ENCODE measurements at places on chromosomes 4 and X. TPM values are rescaled to one million over a fixed set of nuclear protein-coding genes. Genes with fewer than 3 reads are reported as not detected.
A peak's percentile ranks its signal among the peaks of the same experiment; 100 is the strongest.

The WNK3 gene
- 3.9 TPM for total RNA-seq

The DIAPH2 gene
- total RNA-seq, result 30.3 TPM

- no peak for DNase-seq
These were observed 1.5 kb downstream of the RBPJ start for GRCh38 chr4:26322346-26322745.

The BRCC3 gene
- 13.4 TPM for total RNA-seq

DNA sequence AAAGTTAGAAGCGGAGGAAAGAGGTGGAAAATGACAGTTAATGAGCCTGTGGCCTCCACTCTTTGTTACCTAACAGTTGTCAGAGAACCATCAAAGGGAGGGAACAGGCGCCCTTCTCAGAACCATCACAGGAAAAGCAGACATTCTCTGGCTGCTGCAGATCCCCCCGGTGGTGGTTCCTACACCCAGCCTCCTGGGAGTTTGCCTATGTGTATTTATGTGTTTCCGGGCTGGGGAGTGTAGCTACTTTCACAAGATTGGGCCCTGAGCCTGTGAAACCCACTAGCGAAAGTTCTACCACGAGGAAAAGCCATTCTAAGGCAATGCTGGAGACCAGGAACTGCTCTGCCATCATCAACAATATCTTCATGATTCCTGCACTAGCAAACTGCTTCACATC lies 52.7 kb upstream of the BCOR start:
- DNase-seq, result no peak

- no peak for DNase-seq
These were observed 39.2 kb downstream of the COPS4 start for GRCh38 chr4:83074086-83074704.

The SCD5 gene
- total RNA-seq, result 30.3 TPM

The AFF2 gene
- 1.8 TPM for total RNA-seq

DNA sequence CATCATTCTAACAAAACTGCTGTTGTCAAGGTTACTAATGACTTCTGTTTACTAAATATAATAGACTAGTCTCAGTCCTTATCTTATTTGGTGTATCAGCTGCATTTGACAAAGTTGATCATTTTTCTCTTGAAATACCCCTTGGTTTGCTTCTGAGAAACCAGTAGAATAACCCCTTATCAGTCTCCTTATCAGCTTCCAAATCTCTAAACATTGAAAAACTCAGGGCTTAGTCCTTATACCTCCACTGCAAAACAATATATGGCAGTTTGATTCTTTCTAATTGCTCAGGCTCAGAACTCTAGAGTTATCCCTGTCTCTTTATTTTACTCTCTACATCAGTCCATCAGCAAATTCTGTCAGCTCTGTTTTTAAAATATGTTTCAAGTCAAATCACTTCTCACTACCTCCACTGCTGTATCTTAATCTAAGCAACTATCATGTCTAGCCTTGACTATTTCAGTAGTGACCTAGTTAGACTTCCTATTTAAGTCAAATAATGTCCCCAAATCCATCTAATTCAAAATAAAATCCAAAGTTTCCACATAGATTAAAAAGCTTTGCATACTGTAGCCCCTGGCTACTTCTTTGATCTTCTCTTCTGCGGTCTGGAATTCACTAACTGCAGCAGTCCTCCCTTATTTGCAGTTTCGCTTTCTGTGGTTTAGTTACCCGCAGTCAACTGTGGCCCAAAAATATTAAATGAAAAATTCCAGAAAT lies 87.1 kb upstream of the NPNT start:
- no peak for DNase-seq

The DLG3 gene
- total RNA-seq, result 4.9 TPM

DNA sequence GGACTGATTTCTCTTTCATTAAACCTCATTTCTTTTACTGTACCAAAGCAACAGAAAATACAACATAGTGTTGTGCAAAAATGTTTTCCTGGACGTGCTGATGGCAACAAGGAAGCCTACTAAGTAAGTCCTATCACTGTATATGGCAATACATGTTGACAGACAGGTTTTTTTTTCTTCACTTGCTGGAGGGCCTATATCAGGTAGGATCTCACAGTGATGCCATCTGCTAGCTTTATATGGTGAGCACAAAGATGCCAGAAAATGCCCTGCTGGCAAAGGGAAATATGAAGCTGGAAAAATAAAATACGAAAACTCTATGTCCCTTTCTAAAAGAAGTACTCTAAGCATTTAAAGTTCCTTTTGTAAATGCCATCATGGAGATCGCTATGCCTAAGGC lies 119.0 kb upstream of the PDLIM3 start:
- no peak for DNase-seq

GRCh38 chrX:120457766-120458180 lies 11.3 kb downstream of the LAMP2 start:
- DNase-seq, result no peak

GRCh38 chr4:86544310-86544966 lies 49.7 kb upstream of the PTPN13 start:
- no peak for DNase-seq

GRCh38 chr4:2320152-2320551 lies 58.2 kb upstream of the MXD4 start:
- no peak for DNase-seq

- no peak for DNase-seq
These were observed 57.8 kb upstream of the PLAC1 start for GRCh38 chrX:134715930-134716619.

DNA sequence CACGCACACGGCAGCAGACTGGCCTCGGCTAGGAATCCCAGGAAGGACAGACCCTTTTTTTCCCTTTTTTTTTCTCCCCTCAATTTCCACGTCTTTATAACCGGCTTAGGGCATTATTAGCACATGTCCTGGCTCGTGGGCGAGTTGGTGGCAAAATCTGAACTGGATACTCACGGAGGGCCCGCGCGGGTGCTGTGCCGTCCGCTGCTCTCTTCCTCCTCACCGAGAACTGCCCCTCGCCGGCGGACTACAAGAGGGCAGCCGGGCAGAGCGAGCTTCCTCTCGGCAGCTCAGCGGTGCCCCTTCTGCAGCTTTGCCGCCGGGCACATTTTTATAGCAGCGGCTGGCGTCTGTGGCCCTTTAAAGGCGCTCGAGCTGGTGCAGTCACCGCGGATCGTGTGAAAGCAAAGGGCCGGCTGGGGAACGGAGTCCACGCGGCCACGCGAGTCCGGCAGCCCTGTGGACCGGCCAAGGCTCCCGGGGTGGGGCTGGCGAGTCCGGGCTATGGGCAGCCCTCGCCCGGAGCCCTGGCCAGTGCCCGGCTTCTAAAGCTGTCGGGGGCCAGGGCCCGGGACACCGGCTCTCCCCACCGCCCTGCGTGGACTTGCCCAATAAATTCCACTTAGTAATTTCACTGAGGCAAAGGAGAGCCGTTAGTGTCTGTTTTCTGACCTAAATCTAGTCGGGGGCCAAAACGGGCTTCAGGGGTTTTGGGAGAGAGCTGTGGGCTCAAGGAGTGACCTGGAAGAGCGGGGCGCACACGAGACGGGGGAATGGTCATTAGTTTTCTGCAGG lies 1.3 kb upstream of the CITED1 start:
- peak; percentile 39 for DNase-seq

The ENPEP gene
- total RNA-seq, result 22.0 TPM

The PDGFRA gene
- 233 TPM for total RNA-seq

The IQSEC2 gene
- total RNA-seq, result 10.6 TPM

The HTT gene
- total RNA-seq, result 38.9 TPM
